ENCODE measurements at places on chromosomes 7 and 10.
A peak's percentile ranks its signal among the peaks of the same experiment; 100 is the strongest.

- peak; percentile 9 for DNase-seq
These were observed 175.1 kb downstream of the HGF start for GRCh38 chr7:81594767-81595166.

GRCh38 chr7:36614959-36615358 is 109.3 kb downstream of the AOAH start:
- DNase-seq, result no peak

GRCh38 chr7:48144291-48144768 is 26.9 kb upstream of the ABCA13 start:
- no peak for DNase-seq

DNA sequence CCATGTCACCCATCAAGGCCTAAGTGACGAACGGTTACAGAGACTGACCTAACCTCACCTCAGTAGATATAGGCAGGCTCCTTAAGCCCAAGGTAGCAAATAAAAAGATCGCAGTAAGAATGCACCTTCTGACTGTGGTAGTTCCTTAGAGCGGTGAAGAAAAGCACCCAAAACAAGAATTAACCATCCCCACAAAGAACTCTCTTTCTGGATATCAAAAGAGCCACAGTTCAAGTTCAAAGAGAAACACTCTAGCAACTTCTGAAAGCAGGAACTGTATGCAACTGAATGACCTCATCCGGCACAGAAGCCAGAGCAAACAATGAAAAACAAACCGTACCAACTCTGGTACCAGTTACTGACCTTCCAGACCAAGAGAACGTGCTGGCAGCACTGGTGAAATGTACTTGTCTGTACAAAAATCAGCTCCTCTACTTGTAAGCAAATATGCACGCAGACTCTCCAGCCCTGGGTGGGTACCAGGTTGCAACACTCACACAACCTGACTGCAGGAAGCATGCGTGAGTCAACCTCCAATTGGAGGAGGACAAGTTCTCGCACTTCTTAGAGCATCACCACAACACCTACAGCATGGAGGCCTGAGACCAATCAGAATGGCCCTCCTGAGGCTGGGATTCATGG is 202.7 kb downstream of the FAM107B start:
- peak; percentile 69 for DNase-seq

- no peak for DNase-seq
These were observed 130.6 kb upstream of the FAM20C start for GRCh38 chr7:61576-62360.

DNA sequence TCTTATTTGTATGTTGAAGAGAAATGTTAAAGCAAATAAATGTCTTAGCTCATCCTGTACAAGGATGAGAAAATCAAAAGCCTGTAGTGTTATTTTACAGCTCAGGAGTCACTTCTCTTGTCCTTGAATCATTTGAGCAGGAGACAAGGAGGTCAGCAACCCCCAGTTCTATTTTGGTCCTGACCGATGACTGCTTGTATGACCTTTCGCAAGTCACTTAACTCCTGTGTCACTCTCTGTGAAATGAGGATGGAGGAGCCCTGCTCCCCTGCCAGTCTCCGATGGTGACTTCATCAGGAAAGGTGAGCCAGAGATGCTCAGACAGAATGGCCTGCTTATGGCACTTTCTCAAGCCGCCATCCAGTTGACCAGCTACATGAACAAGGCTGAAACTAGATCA is 101.0 kb downstream of the CELF2 start:
- DNase-seq, result no peak

DNA sequence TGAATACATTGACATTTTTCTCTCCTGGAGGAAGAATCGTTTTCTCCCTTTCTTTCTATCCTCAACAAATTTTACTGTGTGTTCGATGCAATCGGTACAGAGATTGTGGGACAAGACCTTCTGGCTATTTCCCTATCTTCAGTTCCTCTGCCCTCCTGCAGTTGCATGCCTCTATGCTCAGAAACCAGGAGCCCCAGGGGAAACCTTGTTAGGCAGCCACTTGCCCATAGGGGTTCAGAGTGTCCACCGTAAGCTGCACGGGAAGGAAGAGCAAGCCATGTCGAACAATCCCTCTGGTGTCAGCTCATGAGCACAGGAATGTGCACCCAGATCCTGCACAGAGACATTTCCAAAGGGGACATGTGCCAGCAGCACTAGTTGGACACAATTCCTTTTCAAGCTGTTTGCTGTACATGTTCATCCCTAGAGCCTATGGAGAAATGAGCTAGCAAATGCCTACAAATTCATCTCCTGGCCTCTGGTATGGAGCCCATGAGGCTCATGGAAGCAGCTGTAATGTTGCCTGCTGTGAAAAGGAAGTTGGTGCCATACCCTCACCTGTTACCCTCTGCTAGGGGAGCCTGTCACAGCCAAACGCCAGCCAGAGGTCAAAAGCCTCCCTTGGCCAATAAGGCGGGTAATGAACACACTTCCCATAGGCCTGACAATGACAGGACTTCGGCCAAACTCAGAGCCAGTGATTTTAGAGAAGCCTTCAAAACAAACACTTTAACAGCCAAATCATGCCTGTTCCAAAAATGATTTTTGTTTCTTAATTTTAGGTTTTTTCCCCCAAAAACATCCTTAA is 35.9 kb upstream of the ASAH2 start:
- DNase-seq, result no peak

DNA sequence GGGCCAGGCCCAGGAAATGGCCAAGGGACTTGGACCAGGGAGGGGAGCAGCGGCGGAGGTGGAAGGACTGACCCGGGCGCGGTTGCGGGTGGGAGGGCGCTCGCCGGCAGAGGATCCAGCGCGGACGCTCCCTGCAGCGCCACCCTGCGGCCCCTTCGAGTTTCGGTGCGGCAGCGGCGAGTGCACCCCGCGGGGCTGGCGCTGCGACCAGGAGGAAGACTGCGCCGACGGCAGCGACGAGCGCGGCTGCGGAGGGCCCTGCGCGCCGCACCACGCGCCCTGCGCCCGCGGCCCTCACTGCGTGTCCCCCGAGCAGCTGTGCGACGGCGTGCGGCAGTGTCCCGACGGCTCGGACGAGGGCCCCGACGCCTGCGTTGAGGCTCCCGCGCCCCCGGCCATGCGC is 16.8 kb upstream of the ZNF467 start:
- DNase-seq, result no peak

- DNase-seq, result no peak
These were observed 1.3 kb upstream of the DAGLB start for GRCh38 chr7:6448943-6449543.

Measured in MCF 10A (cell line).